Activated T-helper 1 cell treated with anti-CD3 and anti-CD28 coated beads, Interleukin-12 subunit alpha, Interleukin-12 subunit beta, Interleukin-2, Interleukin-4 antibody, amounts not matched to agents 30 ng/mL and 10 ng/mL and 1 ng/mL, durations not matched to agents 14 hours and 24 hours and 36 hours (primary cell): ENCODE measurements at places on chromosomes 7 and 10. TPM values are rescaled to one million over a fixed set of nuclear protein-coding genes. Genes with fewer than 3 reads are reported as not detected.

CPEB3 gene
- 2.5 and 2.7 TPM in 2 replicates for total RNA-seq

GRCh38 chr7:33530664-33531063, 374.7 kb upstream of the BMPER start:
- no peak overlapping the region for H3K4me3 ChIP-seq
- no peaks in the 10 kb centered on the region for H3K4me1 ChIP-seq
- no peak overlapping the region for H3K27ac ChIP-seq
- no peak for DNase-seq
- no peaks in the 10 kb centered on the region for H3K36me3 ChIP-seq
- no peaks in the 10 kb centered on the region for H3K27me3 ChIP-seq

- no peak overlapping the region for H3K27ac ChIP-seq
- no peaks in the 10 kb centered on the region for H3K4me1 ChIP-seq
- peaks cover 14% of the 10 kb centered on the region for H3K27me3 ChIP-seq
- no peak overlapping the region for H3K4me3 ChIP-seq
- no peaks in the 10 kb centered on the region for H3K36me3 ChIP-seq
These were observed 3.5 kb upstream of the FAM20C start for GRCh38 chr7:188727-189500.

ADCYAP1R1 gene
- not detected in 2 replicates for total RNA-seq

ASB10 gene
- not detected in 2 replicates for total RNA-seq

DNA sequence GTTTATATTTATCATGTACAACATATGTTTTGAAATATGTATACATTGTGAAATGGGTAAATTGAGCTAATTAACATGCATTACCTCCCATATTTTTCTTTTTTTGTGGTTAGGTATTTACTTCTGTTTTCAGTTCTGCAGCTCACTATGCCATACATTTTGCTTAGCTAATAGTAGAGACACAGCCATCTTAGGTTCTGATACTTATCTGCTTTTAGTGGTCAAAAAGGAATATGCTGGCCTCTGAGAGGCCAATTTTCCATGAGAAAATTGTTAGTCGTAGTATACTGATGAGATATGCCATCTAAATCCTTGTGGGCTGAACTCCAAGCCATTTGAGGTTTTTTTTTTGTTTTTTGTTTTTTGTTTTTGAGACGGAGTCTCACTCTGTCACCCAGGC, 31.0 kb downstream of the SGPL1 start:
- no peak for DNase-seq
- no peak overlapping the region for H3K27ac ChIP-seq
- H3K4me3 ChIP-seq, result no peak overlapping the region
- H3K4me1 ChIP-seq, result peaks cover 7% of the 10 kb centered on the region

DIP2C gene
- 1.5 and 1.6 TPM in 2 replicates for total RNA-seq

GRCh38 chr7:145105561-145105960, 269.7 kb upstream of the TPK1 start:
- H3K27ac ChIP-seq, result no peak overlapping the region
- H3K36me3 ChIP-seq, result no peaks in the 10 kb centered on the region
- no peak overlapping the region for H3K4me3 ChIP-seq
- no peak for DNase-seq

HYAL4 gene
- not detected in 2 replicates for total RNA-seq
